ENCODE measurements at places on chromosomes 4 and X.

DNA sequence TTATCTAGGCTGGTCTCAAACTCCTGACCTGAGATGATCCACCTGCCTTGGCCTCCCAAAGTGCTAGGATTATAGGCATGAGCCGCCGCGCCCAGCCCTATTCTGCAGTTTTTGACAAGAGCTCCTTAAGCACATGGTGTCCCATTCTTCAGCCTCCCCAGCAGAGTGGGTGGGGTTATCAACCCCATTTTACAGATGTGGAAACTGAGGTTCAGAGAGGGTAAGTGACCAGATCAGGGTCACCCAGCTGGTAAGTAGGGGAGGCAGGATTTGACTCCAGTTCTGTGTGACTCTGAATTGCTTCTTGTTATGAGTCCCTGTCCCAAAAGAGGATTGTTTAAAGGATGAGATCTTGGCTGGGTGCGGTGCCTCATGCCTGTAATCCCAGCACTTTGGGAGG, 14.5 kb downstream of the MAN2B2 start:
- no peak for DNase-seq

DNA sequence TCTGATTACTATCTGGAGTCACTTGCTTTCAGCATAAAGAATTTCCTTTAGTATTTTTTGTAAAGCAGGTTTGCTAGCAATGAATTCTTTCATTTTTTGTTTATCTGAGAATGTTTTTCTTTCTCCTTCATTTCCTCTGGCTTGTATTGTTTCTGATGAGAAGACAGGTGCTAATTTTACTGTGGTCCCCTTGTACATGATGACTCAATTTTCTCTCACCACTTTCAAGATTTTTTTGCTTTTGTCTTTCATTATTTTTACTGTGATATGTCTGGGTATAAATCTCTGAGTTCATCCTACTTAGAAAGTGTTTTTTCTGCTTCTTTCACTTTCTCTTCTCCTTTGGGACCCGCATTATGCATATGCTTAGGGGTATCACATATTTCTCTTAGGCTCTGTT, 62.6 kb downstream of the PKD2 start:
- no peak for DNase-seq

GRCh38 chrX:16589211-16589610, 60.7 kb upstream of the S100G start:
- peak; percentile 65 for DNase-seq

DNA sequence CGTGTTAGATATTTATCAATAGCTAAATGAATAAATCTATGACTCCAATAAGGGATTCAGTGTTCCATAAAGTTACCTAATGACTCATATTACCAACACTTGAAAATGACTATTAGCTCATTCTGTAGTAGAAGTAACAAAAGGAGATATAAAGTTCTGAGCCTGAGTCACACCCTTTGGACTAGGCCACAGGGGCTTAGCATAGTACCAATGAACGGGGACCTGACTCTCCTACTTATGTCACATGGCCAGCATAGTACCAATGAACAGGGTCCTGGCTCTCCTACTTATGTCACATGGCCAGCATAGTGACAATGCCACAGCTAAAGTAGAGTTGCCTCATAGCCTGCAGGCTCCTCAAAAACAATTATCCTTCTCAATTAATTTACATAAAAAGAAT, 43.7 kb downstream of the MAGEB16 start:
- no peak for DNase-seq

GRCh38 chr4:188663369-188663768, 524.1 kb downstream of the TRIML1 start:
- DNase-seq: no peak

- DNase-seq: peak; percentile 65
These were observed 12.8 kb upstream of the NSUN7 start for GRCh38 chr4:40736910-40737309.

GRCh38 chrX:8036914-8037313, 109.7 kb upstream of the PNPLA4 start:
- no peak for DNase-seq

DNA sequence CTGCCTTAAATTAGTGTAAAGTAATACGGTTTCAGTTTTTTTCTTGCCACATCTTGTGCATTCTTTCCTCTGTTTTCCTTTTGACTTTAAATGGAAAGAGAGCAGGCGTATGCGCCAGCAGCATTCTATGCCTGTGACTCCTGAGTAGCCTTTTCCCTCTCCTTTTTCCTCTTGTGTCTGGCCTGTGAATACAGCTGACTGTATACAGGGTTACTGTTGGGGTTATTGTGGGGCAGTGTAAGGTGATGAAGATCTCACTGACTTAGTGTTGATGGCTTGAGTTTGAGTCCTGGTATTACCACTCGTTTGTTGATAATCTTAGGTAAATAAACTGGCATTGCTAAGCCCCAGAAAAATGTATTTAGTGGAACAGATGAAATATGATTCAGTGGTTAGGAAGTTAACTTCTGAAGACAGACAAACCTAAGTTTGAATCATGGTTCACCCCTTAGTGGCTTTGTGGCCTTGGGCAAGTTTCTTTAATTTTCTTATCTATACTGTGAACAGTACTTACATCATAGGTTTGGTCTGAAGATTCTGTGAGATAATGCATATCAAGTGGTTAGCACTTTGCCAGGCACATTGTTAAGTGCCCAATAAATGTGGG, 105.1 kb downstream of the FNIP2 start:
- DNase-seq: peak; percentile 92

DNA sequence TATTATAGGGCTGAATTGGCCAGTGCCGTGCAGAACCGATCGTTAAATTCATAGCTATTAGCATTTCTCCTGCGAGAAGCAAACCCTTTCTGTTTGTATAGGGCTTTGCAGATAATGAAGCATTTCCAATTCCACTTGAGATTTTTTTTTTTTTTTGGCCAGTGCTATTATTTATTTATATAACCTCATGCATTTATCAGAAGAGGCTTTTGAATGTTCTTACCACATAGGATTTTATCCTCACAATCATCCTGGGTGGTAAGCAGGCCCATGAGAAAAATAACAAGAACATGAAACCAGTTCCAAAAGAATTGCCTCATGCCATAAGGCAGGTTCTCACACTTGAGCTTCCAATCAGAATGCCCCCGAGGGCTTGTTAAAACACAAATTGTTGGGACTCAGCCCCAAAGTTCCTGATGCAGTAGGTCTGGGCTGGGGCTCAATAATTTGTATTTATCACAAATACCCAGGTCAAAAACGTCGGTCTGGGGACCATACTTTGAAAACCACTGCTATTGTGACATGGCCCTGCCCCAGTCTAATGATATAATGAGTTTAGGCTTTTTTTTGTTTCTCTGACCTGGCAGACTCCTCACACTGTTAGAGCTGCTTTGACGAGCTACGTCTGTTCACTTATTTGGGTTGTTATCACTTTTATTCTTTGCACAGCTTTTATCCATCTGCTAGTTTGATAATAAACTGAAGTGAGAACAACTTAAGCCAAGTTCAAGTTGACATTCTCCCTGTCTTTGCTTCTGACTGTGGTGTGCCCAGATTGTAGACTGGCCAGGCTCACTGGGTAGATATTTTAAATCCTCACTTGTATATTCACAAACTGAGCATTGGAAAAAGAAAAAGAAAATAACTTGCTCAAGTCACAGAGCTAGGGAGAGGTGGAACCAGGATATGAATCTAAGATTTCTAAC, 20.1 kb downstream of the SUPT20HL1 start:
- DNase-seq: peak; percentile 29

- DNase-seq: no peak
These were observed 400.1 kb upstream of the NWD2 start for GRCh38 chr4:36844448-36844847.

- peak; percentile 41 for DNase-seq
These were observed 223.3 kb downstream of the COL25A1 start for GRCh38 chr4:109079201-109079600.

- DNase-seq: no peak
These were observed 163.9 kb downstream of the SLC7A11 start for GRCh38 chr4:138078253-138078652.

DNA sequence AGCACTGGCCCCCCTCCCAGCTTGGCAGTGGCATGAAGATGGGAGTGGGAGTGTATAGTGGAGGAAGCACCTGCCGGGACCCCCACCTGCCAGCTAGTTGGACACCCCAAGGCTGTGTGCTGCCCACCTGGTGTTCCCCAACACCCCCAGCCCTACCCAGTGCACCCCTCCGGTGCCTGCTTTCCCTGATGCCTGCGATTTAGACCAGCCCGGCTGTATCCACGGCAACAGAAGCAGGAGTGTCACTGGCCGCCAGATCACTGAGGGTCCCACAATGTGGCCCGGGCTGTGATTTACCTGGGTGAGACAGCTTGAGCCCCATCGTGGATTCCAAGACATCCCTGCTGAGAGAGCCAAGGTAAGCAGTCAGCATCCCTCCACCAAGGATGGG, 533 bp downstream of the GPR173 start:
- DNase-seq: no peak

DNA sequence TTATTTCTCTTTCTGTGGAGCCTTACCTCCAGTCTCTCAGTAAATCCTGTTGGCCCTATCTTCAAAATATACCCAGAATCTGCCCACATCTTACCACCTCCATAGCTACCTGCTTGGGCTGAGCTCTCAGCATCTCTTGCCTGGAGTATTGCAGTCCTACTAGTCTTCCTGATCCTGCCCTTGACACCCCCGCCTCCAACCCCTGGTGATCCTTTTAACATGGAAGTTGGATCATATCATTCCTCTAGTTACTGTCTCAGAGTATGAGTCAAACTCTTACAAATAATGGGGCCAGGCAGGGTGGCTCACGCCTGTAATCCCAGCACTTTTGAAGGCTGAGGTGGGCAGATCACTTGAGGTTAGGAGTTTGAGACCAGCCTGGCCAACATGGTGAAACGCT, 43.1 kb upstream of the SETD7 start:
- DNase-seq: no peak

- no peak for DNase-seq
These were observed 28.0 kb downstream of the NYX start for GRCh38 chrX:41475191-41475590.

- peak; percentile 4 for DNase-seq
These were observed 115.8 kb upstream of the FAT4 start for GRCh38 chr4:125198916-125199315.

- peak; percentile 62 for DNase-seq
These were observed 361.2 kb downstream of the PCDH7 start for GRCh38 chr4:31081366-31081765.

GRCh38 chr4:86720508-86721068, 126.5 kb downstream of the PTPN13 start:
- DNase-seq: peak; percentile 33

- no peak for DNase-seq
These were observed 43.9 kb downstream of the DCTD start for GRCh38 chr4:182873289-182873688.

DNA sequence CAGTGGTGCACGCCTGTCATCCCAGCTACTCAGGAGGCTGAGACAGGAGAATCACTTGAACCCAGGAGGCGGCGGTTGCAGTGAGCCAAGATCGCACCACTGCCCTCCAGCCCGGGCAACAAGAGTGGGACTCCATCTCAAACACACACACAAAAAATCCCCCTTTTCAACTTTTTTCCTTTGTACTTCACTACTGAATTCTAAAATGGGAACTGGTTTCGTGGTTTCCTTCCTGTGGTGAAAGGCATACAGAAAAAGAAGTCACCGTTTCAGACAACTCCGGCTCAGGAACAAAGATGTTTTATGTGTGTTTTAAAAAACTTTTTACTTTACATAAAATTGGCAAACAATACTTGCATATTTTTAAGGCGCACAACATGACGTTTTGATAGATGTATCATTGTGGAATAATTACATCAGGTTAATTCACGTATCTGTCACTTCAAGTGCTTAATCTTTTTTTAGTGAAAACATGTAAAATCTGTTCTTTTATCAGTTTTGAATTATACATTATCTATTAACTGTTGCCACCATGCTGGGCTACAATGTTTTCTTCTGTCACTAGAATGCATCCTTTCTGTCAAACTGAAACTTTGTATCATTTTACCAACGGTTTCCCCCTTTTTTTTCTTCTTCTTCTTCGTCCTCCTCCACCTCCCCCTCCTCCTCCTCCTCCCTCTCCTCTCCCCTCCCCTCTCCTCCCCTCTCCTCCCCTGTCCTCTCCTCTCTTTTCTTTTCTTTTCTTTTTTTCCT, 186.0 kb downstream of the CRLF2 start:
- DNase-seq: no peak

DNA sequence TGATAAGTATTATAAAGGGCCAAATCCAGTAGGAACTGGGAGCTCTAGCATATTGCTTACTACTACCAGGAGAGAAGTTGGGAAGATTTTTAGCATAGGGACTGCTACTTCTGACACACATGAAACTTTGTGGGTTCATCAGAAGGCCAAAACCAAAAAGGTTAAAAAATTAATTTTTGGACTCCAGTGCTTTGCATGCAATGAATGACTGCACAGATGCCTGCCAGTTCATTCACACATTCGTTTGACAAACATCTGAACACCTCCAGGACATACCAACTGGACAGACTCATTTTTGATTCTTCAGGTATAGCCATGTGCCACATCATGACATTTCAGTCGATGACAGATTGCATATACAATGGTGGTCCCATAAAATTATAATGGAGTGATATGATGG, 79.8 kb downstream of the MID1IP1 start:
- no peak for DNase-seq

- no peak for DNase-seq
These were observed 13.9 kb downstream of the NIPAL1 start for GRCh38 chr4:48030470-48030869.

DNA sequence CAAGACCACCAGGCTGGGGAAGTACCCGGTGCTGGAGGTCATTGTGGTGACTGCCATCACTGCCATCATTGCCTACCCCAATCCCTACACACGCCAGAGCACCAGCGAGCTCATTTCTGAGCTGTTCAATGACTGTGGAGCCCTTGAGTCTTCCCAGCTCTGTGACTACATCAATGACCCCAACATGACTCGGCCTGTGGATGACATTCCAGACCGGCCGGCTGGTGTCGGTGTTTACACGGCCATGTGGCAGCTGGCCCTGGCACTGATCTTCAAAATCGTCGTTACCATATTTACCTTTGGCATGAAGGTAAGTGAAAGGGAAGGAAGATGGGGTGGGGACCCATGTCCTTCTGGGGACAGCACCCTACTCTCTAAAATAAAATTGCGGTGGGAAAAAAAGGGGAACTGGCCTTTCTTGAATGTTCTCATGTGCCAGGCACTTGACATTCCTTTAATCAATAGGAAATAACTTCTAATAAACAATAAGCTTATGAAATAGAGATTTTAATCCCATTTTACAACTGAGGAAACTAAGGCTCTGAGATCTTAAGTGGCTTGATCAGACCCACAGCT, 51.6 kb downstream of the CLCN4 start:
- no peak for DNase-seq

Data from cardiac fibroblast (primary cell).